ENCODE measurements at places on chromosomes 6 and 20.
A peak's percentile ranks its signal among the peaks of the same experiment; 100 is the strongest.

- no peak for DNase-seq
These were observed 78.4 kb downstream of the AHI1 start for GRCh38 chr6:135419162-135419561.

GRCh38 chr20:46406200-46406985 is at the start of gene ELMO2:
Gene ELMO2 (minus strand): TSS chr20:46406615. CDS start chr20:46394482, 12,133 bp downstream.
- DNase-seq = peak; percentile 98

DNA sequence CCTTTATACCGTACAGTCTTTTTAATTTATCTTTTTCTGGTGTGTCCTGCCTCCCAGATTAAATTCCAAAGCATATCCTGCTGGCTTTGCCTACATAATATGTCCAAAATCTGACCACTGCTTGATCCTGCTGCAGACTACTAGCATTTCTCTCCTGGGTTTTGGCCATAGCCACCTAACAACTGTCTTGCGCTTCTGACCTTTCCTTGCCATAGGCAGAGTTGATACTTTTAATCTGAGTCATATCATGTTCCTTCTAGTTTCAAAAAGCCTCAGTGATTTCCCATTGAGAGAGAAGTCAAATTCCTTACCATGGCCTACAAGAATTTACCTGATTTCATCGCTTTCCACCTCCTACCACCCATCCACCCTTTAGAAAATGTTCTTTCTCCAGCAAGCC is 104.8 kb downstream of the BCKDHB start:
- no peak for DNase-seq

DNA sequence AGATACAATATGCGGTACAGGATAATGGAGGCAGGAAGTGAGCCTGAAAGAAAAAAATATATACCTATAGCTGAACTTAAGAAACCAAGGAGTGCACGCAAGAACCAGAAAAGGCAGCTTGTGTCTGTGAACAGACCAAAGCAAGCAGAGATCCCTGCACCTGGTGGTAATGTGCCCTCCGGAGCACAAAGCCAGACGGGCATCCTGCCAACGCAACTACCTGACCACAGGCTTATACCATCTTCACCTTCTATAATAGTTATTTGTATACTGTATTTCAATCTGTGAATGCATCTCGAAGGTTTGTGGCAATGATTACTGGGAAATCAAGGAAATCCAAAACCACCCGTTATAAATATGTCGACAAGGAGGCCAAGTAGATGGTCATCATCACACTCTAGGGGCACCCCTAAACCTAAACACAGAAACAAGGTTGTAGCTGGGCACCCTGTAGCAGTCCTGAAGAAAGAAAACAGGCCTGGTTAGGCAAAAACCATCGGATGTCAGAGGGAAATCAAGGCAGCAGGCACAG is 801 bp downstream of the FBXL4 start:
- peak; percentile 54 for DNase-seq

DNA sequence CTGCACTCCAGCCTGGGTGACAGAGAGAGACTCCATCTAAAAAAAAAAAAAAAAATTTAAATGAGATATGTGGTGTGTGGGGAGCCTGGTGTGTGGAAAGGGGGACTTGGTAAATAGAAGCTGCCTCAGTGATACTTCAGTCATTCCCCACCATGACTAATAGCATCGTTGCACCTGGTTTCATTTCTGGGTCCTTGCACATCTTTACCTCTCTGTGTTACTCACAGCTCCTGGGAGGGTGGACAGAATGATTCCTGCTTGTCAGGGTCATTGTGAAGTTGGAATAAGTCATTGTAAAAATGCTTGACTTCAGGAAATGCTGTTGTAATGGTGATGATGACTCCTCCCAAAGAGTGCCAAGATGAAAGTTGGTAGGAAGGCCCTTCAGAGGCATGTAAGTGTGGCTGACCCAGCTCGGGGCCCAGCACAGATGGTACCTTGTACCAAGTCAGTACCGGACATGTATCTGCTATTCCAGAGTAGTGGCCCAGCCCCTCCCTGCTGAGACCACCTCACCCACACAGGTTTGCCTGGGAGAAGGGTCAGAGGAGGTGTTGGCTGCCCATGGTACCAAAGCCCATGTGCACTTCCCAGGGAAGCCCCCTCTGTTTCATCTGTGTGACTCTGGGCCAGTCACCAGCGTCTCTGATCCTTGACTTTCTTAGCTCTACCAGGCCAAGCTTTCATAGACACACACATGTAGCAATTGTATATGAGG is 48.4 kb downstream of the PLAGL2 start:
- peak; percentile 42 for DNase-seq

- DNase-seq = peak; percentile 75
These were observed 50.4 kb downstream of the HLA-DPB1 start for GRCh38 chr6:33126101-33126714.

GRCh38 chr6:117542493-117542892 is 59.8 kb downstream of the GOPC start:
- no peak for DNase-seq

DNA sequence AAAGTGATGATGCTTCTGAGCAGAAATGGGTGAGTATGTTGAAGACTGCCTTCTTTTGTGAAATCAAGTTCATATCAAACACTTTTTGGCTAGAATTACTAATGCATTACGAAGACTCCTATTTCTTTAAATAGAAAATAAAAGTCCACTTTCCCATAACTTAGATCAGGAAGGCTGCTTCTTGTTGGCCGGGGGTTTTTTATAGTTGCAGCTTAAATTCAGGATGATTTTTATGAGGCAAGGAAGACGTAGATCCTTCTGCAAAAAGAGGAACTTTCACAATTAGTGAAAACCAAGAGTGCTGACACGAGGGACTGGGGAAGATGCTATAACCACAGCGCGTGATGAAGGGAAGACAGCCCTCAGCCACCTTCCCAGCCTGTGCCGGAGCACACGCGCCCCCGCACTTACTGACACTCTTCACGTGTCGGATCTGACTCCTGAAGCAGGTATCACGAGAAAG is 206.1 kb upstream of the PRDM1 start:
- DNase-seq = peak; percentile 75

DNA sequence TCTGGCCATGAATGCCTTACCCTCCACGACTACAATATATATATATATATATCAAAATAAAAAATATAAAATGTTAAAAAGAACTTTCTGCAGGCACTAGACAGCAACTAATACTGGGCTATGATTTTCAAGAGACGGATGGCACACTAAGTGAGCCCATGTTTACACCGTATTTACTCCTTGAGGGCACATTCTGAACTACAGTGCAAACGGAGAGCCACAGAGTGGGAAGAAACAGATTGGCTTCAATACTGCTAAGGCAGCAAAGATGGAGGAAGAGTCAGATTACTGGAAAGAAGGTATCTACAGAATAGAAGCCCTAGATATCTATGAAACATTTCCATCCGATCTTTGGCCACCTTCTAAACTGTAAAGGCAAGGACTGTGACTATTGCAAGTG is 330.3 kb downstream of the HTR1B start:
- DNase-seq = no peak

GRCh38 chr6:144477396-144477795 is 192.3 kb downstream of the UTRN start:
- DNase-seq = no peak

DNA sequence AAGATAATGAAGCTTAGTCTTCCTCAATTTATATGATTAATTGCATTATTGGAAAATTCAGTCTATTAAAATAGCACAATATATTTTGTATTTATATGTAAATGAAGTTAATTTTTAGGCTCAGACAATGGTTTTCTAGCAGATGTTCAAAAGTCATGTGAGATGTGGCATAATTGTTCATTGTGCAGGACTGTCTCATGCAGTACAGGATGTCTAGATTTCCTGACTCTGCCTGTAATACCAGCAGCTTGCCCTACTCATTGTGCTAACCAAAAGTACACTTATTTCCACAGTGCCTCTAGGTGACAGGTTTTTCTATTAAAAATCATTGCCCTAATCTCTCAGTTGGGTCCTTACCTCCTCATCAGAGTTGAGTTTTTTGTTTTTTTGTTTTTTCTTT is 12.4 kb downstream of the RALGAPB start:
- DNase-seq = no peak

DNA sequence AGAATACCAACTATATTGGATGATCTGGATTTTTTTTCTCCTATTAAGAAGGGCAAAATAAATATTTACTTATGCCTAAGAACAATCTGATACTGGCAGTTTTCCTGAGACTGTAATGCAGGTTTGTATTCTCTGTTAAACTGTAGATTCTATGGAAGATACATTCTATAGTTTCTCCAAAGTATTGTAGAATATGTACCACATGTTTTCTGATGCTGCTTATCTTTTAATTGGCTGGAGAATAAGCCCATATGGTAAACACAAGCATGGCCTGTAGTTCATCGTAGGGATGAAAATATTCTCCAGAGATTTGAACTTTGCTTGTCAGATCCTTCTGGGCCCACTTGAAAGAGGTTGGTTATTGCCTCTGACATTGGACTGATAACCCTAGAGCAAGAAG is 99.1 kb downstream of the CENPW start:
- DNase-seq = no peak

DNA sequence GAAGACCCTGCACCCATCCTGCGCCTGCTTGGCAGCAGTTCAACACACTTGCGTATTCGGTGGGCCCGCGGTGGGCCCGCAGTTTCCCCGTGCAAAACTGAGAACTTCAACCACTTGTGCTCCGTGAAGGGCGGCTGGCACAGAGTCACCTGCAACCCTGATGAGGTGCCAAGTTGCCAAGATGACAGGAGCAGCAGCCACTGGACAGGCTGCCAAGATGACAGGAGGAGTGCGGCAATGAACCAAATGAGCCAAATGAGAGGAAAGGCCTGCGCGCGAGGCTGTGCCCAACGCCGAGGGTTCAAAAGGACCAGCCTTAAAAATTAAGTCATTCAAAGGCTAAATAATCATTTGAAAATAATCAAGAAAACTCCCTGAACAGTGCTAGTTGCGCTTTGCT is 20.1 kb downstream of the DIDO1 start:
- no peak for DNase-seq

DNA sequence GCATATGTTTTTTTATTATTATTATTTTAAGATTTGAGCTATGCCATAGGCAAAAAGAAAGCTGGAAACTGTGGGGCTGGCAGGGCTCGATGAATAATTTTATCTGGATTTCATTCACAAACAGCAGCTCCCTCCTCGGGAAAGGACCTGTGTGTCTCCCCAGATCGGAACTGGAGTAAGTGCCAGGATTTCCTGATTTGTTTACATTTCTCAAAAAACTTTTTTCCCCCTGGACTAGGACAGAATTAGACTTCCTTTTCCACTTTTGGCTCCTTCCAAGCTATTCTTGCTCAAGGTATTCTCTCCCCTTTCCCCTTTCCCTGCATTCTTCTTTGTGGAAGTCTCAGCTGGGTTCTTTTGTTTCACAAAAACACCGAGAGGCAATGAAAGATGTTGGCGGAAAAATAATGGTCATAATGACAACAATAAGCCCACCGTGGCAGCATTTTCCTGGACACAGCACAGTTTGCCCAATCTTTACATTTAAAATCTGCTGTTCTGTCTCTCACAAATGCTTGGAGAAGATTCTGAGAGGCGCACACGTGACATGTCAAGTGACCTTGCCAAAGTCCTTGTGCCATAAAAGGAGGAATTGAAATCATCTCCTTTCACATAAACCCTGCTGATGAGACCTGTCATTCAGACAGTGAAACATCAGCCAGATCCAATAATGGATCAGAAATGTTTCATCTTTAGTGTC is 85.8 kb upstream of the PREP start:
- DNase-seq = no peak

GRCh38 chr20:37956107-37956585 is 53.2 kb downstream of the VSTM2L start:
- no peak for DNase-seq

DNA sequence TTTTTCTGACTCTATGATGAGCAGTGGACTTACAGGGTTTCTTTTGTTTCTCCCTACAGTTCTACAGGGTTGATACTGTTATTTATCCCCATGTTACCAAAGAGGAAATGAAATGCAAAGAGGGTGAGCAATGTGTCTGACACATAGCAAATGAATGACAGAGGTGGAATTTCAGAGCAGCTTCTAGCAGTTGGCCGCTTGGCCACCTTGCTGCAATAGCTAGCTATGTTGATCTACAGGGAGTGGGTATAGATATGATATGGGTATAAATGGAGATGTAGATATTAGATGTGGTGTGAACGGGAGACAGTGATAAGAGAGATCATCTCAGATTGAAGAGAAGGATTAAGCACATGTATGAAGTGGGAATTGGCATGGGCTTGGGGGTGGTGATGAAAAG is 10.9 kb upstream of the SLC22A3 start:
- DNase-seq = no peak

GRCh38 chr6:137700161-137700560 is 166.9 kb upstream of the TNFAIP3 start:
- no peak for DNase-seq

- peak; percentile 88 for DNase-seq
These were observed 113.9 kb upstream of the PRSS16 start for GRCh38 chr6:27133281-27134227.

- peak; percentile 56 for DNase-seq
These were observed 50.3 kb downstream of the PRR18 start for GRCh38 chr6:166257911-166258318.

- no peak for DNase-seq
These were observed 44.1 kb downstream of the SAMD3 start for GRCh38 chr6:130178692-130179091.

DNA sequence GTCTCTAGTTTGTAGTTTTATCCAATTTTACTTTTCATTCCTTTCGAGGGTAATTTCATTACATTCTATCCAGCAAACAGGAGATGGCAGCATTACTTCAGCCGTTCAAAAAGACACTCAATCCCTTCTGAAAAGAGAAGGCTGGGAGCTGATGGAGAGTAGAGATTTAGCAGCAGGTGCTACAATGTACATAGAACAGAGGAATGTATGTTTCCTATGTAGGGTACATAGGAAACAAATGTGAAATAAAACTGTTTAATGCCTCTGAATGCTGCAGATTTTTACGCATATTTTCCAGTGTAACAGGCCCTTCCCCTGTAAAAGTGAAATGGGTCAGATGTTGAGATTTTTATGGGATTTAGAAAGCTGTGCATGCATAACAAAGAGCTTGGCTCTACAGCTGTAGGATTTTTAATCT is 16.0 kb downstream of the RPS12 start:
- no peak for DNase-seq

DNA sequence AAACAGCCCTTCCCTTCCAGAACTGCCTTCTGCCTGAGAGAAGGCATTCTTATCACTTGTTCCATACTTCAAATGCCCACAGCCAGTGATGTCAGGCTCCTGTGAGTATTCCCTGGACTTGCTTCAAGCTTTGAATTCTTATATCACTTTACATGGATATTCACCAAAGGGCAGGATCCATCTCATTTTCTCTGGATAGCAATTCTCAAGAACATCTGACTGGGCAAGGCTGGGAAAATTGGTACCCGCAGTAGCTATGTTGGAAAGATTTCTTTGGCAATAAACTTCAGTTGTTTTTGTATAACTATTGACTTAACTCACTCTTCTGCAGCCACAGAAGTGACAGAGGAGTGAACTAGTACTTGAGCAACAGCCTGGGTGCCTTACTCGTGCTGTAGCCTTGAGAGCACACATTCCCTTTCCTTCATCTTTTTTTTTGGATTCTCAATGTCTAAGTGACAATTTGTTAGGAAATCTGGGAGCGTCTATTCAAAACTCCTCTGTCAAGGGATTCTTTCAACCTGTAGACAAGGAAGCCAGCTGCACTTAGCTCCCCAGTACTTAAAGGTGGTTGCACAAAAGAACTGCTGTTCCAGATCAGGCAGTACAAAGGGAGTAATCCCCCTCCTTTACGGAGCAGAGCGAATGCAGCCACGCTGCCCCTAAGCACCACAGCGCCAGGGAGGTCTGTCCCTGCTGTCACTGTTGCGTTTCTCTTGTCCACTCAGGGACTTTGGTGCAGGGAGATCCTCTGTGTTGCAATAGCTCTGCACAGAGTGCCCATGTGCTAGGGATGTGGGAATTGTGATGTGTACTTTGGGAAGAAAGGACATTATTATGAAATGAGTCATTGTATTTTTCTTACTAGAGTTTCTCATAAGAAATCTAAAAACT is 69.6 kb downstream of the JAG1 start:
- DNase-seq = no peak
